ENCODE measurements at places on chromosomes 3 and 15. TPM values are rescaled to one million over a fixed set of nuclear protein-coding genes. Genes with fewer than 3 reads are reported as not detected.

Gene SOX14
- not detected for total RNA-seq

Gene GHSR
- total RNA-seq: not detected

Gene SLC22A13
- total RNA-seq: under 0.01 TPM

Gene CPNE9
- under 0.01 TPM for total RNA-seq

Gene VIPR1
- not detected for total RNA-seq

Gene MST1
- 2.2 TPM for total RNA-seq

Gene C2CD4B
- 45.6 TPM for total RNA-seq
